ENCODE measurements at places on chromosomes 1 and 21.

DNA sequence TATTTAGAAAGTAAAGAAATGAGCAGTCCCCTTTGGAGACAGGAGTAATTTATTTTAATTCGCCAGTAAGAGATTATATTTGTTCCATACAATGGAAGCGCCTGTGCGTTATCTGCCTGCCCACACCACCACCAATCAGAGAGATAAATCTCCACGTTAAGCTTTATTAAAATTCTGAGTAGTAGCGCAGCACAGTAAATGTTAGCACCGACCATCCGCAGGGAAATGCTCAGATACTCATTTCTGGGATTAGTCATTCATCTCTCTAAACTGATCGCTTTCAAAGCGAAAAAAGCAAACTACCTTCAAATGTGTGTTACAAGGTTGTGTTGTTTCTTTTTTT lies 1.2 kb downstream of the ETS2 start:
- H3K4me3 ChIP-seq: peak overlapping the region; percentile 66
- no peak overlapping the region for H3K27ac ChIP-seq
- no peaks in the 10 kb centered on the region for H3K4me1 ChIP-seq
- H3K36me3 ChIP-seq: no peaks in the 10 kb centered on the region
- no peak for DNase-seq
- no peaks in the 10 kb centered on the region for H3K27me3 ChIP-seq

- no peaks in the 10 kb centered on the region for H3K27me3 ChIP-seq
- no peaks in the 10 kb centered on the region for H3K36me3 ChIP-seq
- H3K4me3 ChIP-seq: no peak overlapping the region
- H3K27ac ChIP-seq: no peak overlapping the region
Observed at GRCh38 chr1:210464519-210465039, 135.9 kb downstream of the HHAT start.

DNA sequence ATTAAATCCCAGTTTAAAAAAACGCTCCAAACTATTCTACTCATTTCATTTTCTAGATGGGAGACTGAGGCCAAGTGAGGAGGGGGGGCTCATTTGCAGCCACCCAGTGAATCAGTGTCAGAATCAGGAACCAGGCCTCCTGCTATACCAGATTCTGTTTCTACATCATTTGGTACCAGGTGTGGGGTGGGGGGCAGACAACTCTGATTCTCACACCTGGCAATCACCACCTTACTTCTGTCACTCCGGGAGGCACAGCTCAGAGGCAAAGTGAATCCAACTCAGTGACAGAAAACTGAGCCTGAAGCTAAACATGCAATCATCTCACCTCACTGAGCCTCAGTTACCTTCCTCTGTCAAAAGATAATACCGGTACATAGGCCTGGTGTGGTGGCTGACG lies 23.5 kb upstream of the ID3 start:
- no peak for DNase-seq
- no peaks in the 10 kb centered on the region for H3K36me3 ChIP-seq
- no peak overlapping the region for H3K4me3 ChIP-seq
- no peak overlapping the region for H3K27ac ChIP-seq

- peaks cover 33% of the 10 kb centered on the region for H3K4me1 ChIP-seq
- no peaks in the 10 kb centered on the region for H3K36me3 ChIP-seq
- H3K4me3 ChIP-seq: no peak overlapping the region
Observed at GRCh38 chr1:42944246-42944928, 14.3 kb downstream of the SLC2A1 start.

GRCh38 chr1:998745-998994 lies 1.2 kb downstream of the HES4 start:
- DNase-seq: peak; percentile 58
- no peaks in the 10 kb centered on the region for H3K36me3 ChIP-seq
- no peaks in the 10 kb centered on the region for H3K4me1 ChIP-seq
- no peaks in the 10 kb centered on the region for H3K27me3 ChIP-seq
- peak overlapping the region; percentile 57 for H3K4me3 ChIP-seq
- H3K27ac ChIP-seq: no peak overlapping the region

DNA sequence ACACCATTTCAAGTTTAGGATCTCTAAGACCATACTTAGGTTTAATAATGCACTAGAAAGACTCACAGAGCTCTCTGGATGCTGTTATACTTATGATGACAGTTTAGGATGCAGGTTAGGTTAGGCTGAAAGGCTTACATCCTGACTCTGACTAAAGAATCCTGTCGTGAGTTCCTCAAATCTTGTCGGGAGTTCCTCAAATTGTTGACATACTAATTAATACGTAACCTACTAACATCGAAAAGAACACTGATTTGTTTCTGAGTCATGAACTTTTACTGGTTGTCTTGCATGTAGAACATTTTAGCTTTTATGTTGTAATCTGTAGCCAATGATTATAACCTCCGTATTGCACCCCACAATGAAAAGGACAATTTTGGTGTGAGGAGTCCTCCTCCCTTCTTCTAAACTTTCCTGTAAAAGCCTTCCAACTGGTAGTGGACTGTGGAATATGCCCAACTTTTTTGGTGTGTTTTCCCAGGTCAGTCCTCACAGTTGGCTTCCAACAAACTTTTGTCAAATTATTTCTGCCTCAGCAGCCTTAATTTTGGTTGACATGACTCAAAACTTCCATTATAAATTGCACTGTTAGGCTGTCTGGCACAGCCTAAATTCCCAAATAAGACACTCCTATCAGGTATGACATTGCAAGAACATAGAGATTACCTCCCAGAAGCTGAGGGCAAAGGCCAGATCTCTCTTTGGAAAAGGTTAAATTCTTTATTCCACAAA lies 107.9 kb upstream of the PALMD start:
- no peak overlapping the region for H3K27ac ChIP-seq
- no peak overlapping the region for H3K4me3 ChIP-seq
- no peaks in the 10 kb centered on the region for H3K36me3 ChIP-seq
- no peaks in the 10 kb centered on the region for H3K27me3 ChIP-seq
- H3K4me1 ChIP-seq: no peaks in the 10 kb centered on the region

- no peaks in the 10 kb centered on the region for H3K27me3 ChIP-seq
- H3K27ac ChIP-seq: no peak overlapping the region
- DNase-seq: peak; percentile 55
- peak overlapping the region; percentile 18 for H3K4me3 ChIP-seq
Observed at GRCh38 chr21:42056468-42056867, 14.6 kb upstream of the UMODL1 start.

DNA sequence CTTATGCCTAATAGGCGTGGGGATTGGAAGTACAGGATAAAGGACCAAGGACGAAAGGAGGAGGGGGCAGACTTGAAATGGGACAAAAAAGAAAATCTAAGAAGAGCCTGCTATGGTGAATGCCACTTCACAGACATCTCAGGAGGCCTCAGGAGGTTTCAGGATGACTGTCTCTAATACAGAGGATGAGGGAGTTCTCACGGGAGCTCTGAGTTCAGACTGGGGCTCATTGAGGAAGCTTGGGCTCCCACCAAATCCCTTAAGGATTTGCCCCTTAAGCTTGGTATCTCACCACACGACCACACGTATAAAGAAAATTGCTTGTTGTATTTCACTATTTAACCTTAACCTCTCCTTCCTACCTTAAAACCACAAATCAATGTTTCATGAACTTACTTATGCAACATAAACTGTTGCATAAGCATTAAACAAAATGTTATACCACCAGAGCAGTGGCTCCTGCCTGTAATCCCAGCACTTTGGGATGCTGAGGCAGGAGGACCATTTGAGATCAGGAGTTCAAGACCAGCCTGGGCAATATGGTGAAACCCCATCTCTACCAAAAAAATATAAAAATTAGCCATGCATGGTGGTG lies 12.4 kb downstream of the SLC30A1 start:
- H3K4me1 ChIP-seq: no peaks in the 10 kb centered on the region
- no peaks in the 10 kb centered on the region for H3K27me3 ChIP-seq
- no peaks in the 10 kb centered on the region for H3K36me3 ChIP-seq

DNA sequence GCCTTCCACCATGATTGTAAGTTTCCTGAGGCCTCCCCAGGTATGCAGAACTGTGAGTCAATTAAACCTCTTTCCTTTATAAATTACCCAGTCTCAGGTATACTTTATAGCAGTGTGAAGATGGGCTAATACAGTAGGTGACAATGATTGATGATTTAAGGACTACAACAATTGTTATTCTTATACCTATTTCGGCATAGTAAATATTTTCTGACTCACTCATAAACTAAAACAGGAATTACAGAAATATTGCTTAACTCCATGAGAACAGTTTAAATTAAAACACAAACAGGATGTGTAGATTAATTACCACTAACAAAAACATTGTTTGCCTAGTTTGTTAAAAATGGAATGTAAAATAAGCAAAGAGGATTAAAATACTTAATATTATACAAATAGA lies 839.9 kb downstream of the LTN1 start:
- no peaks in the 10 kb centered on the region for H3K27me3 ChIP-seq
- H3K4me3 ChIP-seq: no peak overlapping the region

DNA sequence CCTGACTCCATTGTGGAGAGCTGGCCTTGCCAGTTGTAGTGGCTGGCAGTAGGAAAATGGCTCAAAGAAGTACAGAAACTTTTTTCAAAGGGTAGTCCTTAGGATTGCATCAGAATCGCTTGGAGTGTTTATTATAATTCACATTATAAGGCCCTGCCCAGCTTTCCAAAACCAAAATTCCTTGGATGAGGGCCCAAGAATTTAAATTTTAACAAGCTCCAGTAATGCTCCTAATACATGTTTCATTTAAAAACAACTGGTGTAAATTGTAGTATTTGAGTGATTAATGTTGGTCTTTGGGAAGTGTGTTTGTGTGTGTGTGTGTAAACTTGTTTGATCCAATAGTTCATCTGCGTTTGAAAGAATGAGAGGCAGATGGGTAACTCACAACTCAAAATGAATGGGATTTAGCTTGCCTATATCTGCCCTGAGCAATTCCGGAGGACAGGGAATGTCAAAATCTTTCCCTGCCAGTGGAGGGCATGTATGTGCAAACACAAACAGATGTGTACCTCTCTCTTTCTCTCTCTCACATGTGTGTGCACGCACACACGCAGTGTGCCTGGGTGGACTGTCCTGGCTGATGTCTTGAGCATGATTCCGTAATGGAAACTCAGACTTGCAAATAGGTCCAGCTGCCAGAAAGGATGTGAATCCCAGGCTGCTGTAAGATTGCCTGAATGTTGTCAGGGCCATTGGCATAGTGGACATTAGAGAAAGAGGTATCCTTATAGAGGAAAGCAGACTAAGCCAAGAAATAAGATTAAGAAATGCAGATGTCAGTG lies 293.1 kb downstream of the LMX1A start:
- no peak for DNase-seq
- no peak overlapping the region for H3K4me3 ChIP-seq
- H3K27ac ChIP-seq: no peak overlapping the region
- no peaks in the 10 kb centered on the region for H3K4me1 ChIP-seq
- H3K27me3 ChIP-seq: no peaks in the 10 kb centered on the region

DNA sequence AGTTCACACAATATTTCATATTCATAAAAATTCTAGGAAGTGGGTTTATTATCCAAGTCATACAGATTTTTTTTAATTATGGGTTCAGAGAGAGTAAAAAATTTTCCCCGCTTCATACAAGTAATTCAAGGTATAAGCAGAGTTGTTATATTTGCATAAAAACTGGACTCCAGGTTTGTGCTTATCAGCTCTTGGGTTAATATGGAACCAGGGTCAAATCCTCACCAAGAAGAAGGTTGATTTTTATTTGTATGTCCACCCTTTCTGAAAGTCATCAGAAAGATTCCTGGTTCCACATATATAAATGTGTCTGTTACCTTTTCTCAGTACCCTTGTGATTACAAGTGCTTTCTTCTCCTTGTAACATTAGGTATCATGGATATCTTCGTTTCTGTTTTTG lies 143.8 kb upstream of the PKN2 start:
- H3K27ac ChIP-seq: no peak overlapping the region
- H3K4me1 ChIP-seq: no peaks in the 10 kb centered on the region
- H3K27me3 ChIP-seq: no peaks in the 10 kb centered on the region
- DNase-seq: no peak
- no peak overlapping the region for H3K4me3 ChIP-seq

GRCh38 chr1:36729716-36730510 lies 247.2 kb upstream of the CSF3R start:
- no peak for DNase-seq
- no peaks in the 10 kb centered on the region for H3K36me3 ChIP-seq
- H3K27ac ChIP-seq: no peak overlapping the region
- H3K27me3 ChIP-seq: no peaks in the 10 kb centered on the region

- no peaks in the 10 kb centered on the region for H3K27me3 ChIP-seq
- no peaks in the 10 kb centered on the region for H3K36me3 ChIP-seq
- no peaks in the 10 kb centered on the region for H3K4me1 ChIP-seq
- no peak for DNase-seq
Observed at GRCh38 chr1:76669131-76669530, 198.1 kb upstream of the ST6GALNAC5 start.

- no peaks in the 10 kb centered on the region for H3K27me3 ChIP-seq
- H3K36me3 ChIP-seq: no peaks in the 10 kb centered on the region
- no peak overlapping the region for H3K27ac ChIP-seq
- no peak for DNase-seq
- H3K4me1 ChIP-seq: no peaks in the 10 kb centered on the region
Observed at GRCh38 chr1:8649027-8649426, 168.4 kb downstream of the RERE start.

Data from pancreas (tissue), 10 donors.